CD4-positive, alpha-beta T cell treated with Interleukin-15 for 1 hour (primary cell): ENCODE measurements at places on chromosomes 1 and 21.

DNA sequence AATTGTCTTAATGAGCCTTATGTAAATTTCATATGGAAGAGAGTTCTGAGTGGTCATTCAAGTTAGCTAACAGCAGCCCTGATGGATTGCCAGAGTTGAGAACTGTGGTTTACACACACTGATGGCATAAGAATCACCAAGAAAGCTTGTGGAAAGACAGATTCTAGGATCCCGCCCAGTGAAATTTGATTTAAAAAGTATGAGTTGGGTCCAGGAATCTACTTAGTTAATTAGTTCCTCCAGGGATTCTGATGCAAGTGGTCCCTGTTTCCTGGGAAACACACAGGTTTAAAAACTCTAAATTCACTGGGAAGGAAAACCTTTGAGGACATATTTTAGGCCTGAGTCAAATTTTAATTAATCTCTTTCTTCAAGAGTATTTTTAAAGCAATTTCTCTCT, 144.3 kb downstream of the NTPCR start:
- DNase-seq = no peak

GRCh38 chr1:185776522-185776921, 42.3 kb downstream of the HMCN1 start:
- DNase-seq = no peak

DNA sequence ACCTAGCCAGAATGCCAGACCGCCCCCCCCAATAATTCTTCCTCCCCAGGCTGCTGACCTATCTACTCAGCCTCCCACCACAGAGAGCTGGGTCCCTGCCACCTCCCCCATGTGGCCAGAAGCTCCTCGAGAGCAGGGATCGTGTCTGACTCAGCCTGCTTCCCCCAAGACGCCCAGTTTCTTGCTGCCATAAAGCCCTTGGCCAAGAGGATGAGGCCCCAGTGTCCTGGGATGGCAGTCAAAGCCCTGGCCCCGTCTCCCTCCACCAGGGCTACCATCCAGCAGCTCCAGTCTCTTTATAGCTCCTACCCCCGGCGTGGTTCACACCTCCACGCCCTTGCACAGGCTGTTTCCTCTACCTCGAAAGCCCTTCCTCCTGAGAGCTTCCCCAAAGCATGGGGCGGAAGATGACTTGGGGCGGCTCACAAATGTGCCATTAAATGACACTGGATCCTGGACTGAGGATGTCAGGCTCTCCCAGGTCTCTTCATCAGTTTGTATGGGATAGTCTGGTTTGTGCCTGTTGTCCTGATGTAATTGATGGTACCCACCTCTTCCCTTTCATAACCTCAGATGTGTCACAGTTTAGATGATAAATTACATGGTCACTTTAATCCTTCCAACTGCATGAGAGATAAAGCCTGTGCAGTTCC, 13.2 kb downstream of the ADGRB2 start:
- peak; percentile 41 for DNase-seq

DNA sequence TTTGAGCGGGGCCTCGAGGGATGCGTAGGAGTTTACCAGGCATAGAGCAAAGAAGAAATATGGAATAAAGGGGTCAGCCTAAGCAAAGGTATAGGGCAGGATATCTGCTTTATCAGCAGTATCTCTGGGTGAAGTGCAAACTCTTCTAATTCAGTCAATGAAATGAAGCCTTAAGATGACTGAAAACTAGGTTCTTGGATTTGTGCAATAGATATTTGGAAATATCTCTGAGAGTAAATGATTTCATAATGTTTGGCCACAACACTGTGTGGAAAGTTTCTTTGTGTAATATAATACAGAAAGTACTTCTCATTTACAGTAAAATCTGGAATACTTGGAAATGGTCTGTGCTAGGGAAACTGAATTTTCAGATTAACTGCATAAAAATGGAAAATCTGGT, 26.1 kb downstream of the KCNJ15 start:
- DNase-seq = no peak

- no peak for DNase-seq
These were observed 8.3 kb upstream of the TRABD2B start for GRCh38 chr1:48005253-48006117.

GRCh38 chr1:181604482-181605249, 121.3 kb downstream of the CACNA1E start:
- no peak for DNase-seq

GRCh38 chr1:69569576-69570328, 2.0 kb downstream of the LRRC7 start:
- no peak for DNase-seq

DNA sequence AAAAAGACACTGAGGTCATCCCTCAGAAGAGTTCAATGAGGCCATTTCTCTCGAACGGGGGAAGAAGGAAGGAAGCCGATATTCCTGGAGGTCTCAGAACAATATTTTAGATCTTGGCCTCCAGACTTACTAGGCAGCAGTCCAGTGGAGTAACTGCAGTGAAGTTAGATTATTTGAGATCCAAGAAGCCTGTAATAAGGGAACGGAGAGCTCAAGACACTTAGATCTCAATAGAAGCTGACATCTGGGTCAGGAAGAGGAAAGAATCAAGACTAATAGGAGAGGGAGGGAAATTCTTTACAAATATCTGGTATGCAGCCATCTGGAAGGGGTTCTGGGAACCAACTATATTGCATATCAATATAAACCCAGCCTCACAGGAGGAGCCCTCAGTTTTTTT, 13.6 kb upstream of the ENAH start:
- no peak for DNase-seq

DNA sequence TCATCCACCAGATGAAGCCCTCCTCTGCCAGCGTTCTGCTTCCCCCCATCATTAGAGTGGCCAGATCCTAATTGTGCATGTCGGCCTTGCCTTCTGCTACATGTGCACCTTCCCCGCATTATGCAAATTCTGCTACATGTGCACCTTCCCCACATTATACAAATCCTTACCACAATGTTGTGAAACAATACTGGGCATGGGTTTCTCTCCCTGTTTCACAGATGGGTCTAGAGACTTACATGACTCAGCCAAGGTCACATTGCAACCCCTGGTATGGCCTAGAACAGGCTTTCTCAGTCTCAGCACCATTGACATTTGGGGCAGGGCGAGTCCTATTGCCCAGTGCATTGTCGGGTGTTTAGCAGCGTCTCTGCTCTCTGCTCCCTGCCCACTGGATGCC, 1.0 kb upstream of the CELA2A start:
- no peak for DNase-seq

DNA sequence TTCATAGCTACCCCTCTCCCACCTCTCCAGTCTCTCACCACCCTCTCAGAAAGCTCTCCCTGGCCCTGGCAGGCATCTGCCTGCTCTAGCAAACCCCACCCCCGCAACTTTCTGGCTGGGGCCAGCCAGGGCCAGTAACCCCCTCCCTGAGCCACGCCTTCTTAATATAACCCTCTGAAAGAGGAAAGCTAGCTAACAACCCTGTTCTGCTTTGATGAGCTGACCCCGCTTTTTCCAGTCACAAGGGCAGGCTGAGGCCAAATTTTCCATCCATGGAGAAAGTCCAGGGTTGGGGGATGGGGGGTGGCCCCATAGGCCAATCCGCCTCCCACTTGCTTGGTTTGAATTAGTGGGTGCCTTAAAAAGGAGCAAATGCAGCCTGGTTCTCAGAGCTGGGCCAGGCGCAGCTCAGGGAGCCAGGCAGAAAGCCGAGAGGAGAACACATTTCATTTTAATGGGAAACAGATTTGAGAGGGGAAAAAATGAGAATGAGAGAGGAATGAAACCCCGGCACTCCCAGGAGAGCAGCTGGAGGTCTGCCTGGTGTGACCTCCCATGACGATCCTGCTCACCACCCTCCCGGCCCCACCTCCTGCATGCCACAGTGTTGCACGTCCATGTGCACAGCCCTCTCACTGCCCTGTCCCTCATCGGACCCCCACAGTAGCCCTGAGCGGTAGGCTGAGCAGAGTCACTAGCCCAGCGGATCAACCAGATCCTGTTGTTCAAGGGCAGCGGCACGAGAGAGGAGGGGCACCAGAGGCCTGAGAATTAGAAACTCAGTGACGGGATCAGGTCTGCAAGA, 62.3 kb downstream of the OPTC start:
- no peak for DNase-seq

DNA sequence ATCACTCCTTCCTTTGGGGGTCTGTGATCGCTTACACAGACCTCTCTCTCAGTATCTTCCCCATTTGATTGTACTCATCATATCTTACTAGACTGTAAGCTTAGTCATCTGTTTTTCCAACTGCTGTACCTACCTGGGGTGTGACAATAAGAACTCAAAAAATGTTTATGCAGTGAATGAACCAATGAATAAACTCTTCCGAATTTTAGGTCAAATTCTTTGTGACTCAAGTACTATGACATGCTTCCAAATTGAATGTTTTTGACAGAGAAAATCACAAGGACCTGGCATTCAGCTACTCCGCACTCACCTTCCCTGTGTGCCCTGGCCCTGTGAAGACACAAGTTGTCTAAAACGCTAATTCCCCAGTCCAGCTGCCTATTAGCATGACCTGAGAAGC, 42.1 kb downstream of the TMCO4 start:
- DNase-seq = no peak

DNA sequence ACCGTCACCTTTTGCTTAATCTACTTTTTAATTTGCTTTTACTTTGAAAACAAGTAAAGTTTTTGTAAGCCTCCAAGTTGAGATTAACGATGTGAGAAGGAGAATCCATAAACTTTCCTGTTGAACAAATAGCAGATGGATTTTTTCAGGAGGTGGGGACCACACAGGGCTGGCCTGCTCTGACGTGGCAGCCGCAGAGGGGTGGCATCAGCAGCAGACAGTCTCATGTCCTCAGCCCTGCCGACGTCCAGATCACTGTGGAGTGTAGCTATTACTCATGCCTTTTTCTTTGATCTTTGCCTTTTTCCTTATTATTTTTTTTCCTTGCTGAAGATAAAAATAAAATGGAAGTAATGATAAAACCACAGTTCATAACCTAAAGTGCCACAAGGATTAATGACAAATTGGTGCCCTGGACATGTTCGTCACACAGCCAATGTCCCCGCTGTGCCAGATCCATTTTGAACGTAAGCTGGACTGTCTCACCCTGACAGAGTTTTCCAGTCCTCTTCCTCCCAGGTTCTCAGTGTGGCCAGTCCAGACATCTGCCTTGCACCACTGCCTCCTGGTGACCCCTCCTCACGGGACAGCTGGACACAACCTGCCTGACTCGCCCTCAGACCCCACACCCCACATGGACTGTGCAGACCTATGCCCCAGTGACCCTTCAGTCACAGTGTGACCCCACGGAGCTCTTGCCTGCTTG, 15.4 kb upstream of the ZBTB21 start:
- DNase-seq = no peak

- DNase-seq = no peak
These were observed 45.7 kb downstream of the PAX7 start for GRCh38 chr1:18676332-18676781.

- DNase-seq = no peak
These were observed 8.5 kb upstream of the FYB2 start for GRCh38 chr1:56827711-56828110.

GRCh38 chr1:240508950-240509349, 103.0 kb downstream of the GREM2 start:
- no peak for DNase-seq

- DNase-seq = no peak
These were observed 12.4 kb downstream of the ENTREP3 start for GRCh38 chr1:155242805-155243358.

DNA sequence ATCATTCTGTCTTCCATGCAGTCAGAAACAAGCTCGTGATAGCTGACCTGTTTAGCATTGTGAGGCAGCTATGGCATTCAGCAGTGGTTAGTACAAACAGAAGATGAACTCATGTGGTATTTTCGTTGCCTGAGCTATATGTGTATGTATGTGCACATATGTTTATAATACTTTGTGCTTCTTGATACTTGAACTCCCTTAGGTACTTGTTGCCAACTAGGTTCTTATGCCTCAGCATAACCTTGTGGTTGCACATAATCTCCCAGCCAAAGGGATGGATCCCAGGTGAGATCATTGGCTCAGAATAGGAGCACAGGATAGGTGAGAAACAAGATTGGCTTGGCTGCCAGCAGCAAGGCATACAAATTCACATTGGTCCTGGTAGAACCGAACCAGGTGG, 86.1 kb downstream of the VPS26C start:
- no peak for DNase-seq

DNA sequence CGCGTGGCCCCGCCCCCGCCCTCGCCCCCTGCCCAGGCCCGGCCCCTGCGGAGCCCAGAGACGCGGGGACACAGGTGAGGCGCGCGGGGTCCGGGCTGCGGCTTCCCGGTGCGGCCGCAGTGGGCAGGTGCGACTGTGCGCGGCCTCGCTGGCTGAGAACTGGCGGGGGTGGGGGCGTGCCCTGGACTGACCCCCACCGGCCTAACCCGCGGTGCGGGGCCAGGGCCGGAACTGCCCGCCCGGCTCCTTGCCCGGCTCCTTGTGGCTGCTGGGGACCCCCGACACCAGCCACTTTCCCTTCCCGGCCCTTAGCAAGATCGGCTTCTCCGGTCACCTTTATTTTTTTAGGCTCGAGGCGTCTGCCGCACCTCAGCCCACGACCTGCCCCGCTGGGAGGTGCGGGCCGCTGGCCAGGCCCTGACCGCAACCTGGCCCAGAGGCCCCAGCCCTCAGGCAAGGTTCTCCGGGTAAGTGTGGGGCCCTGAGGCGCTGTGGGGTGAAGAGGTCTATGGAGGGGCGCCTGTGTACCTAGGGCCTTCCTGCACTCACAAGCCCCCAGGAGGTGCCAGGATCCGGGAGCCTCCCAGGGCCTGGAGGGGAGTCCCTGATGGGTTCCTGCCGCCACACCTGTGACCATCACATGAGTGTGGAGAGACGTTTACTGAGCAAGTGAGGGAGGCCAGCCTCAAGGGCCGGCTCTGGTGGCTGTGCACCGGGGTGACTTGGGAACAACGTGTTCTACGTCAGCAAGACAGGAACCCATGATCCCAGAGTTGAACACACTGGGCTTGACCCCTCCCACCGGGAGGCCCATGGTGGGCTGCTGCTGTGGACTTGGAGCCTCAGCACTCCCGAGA, at the start of gene SMIM1:
Gene SMIM1, plus strand, starts transcription at position 35 of the 857 bp plus-strand sequence. CDS start 2,625 bp downstream, outside the sequence.
- no peak for DNase-seq

- no peak for DNase-seq
These were observed 26.1 kb downstream of the NENF start for GRCh38 chr1:212458817-212459216.

DNA sequence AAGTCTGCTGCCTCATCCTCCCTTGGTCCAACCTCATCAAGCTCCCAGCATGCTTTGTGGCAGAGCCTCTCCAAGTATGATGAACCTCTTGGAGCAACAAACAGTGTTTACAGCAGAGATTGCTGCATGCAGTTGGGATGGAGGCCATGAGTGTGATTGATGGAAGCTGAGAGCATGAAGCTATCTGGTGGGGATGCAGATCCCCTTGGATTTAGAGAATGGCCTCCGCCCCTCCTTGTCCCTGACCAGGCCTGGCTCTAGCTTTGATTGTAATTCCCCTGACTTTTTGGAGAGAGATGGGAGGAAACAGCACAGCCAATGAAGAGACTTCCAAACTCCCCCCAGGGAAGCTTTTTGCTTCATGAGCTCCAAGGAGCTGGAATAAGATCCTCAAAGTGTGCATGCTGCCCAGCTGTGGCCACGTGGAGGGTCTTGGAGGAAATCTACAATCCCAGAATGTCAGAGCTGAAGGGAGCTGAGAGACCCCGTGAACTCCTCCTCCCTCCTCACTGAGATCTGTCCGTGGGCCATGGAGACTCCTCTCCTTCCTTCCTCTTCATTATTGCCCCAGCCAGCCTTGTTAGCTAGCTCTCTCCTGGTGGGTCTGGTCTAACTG, 165.3 kb upstream of the USP24 start:
- DNase-seq = no peak

- no peak for DNase-seq
These were observed 46.8 kb downstream of the ADAMTS5 start for GRCh38 chr21:26920055-26920454.

GRCh38 chr1:6984986-6985385, 199.7 kb downstream of the CAMTA1 start:
- DNase-seq = no peak

- DNase-seq = no peak
These were observed 69.9 kb downstream of the RRAGC start for GRCh38 chr1:38789498-38790169.
